Suprapubic skin (tissue), 4 donors: ENCODE measurements at places on chromosomes 7 and 10. TPM values are rescaled to one million over a fixed set of nuclear protein-coding genes. Genes with fewer than 3 reads are reported as not detected.

DNA sequence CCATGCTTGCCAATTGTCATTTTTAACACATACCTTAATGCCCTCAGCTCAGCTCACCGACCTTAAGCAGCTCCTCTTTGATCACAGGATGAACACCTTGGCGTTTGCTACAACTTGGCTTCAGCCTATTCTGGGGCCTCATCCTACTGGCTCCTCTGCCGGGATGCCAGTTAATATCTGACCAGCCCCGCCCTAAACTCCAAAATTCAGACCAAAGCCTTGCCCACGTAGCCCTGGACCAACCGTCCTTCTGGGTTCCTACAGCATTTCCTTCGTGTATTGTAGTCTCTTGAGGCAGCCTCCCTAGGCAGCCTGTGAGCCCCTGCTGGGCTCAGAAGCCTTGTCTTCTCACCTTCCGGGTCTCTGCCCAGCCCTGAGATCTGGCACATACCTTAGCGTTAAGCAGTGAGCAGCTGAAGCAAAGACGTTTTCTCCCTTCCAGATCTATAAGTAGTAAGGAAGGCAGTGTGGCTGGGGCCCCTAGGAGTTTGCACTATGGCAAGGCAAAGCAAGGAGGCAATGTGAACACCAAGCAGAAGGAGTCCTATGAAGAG is 836 bp downstream of the ENO4 start:
- no peak for DNase-seq

Gene KEL
- not detected for total RNA-seq

GRCh38 chr10:4902571-4903011 is 60.6 kb upstream of the AKR1C1 start:
- DNase-seq, result no peak

Gene LIPJ
- total RNA-seq, result 0.30 TPM

DNA sequence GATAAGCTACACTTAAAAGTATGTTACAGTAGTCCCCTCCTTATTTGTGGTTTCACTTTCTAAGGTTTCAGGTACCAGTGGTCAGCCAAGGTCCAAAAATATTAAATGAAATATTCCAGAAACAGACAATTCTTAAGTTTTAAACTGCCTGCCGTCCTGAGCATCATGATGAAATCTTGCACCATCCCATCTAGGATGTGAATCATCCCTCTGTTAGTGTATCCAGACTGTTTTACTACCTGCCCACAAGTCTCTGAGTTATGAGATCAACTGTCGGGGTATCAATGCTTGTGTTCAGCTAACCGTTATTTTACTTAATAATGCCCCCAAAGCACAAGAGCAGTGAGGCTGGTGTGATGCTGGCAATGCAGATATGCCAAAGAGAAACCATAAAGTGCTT is 11.4 kb downstream of the KDM7A start:
- DNase-seq, result no peak

Gene CBX3
- 81.7 TPM for total RNA-seq

Gene ITPRID1
- 27.7 TPM for total RNA-seq

DNA sequence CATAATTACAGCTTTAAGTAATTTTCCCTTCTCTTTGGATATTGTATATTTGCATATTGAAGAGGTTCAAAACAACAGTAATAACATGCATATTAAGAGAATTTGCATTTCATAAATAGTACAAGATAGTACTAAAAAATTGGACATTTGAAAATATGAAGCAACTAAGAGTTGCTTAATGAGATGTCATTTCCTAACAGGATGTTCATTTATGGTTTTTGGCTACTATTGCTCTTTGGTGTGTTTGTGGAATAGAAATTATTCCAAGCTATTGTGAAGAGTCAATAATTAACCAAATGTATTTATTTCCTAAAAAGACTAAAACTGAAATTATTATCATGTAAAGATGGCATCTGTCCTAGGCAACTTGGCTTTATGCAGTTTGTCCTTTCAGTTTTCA is 4.1 kb upstream of the SGCE start:
- no peak for DNase-seq

Gene CHN2
- 3.6 TPM for total RNA-seq

GRCh38 chr10:75266945-75267344 is 31.2 kb upstream of the COMTD1 start:
- DNase-seq, result no peak

Gene TCERG1L
- total RNA-seq, result 1.0 TPM

Gene ZNF239
- 1.2 TPM for total RNA-seq

Gene MOGAT3
- not detected for total RNA-seq

Gene ZNF488
- 3.3 TPM for total RNA-seq

DNA sequence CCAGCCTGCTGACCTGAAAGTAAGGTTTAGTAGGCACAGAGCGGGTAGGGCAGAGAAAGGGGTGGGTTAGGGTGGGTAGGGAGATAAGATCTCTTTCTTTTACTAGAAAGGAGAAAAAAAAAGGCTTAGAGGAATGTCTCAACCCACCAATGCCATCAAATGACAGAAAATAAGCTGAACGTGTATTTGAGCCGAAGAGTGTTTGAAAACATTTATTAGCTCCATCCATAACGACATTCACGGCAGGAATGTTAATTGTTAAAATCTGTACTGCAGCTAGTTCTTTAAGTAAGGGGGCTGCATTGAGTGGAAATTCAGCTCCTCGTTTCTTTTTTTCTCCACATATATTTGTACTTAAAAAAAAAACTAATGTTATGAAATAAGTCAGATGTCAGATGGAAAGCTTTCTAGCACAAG is 63.7 kb upstream of the ARID5B start:
- DNase-seq, result no peak

Gene RPS24
- total RNA-seq, result 3,098 TPM

Gene PNLIPRP3
- total RNA-seq, result 53.9 TPM

Gene PRR15
- total RNA-seq, result 0.47 TPM

DNA sequence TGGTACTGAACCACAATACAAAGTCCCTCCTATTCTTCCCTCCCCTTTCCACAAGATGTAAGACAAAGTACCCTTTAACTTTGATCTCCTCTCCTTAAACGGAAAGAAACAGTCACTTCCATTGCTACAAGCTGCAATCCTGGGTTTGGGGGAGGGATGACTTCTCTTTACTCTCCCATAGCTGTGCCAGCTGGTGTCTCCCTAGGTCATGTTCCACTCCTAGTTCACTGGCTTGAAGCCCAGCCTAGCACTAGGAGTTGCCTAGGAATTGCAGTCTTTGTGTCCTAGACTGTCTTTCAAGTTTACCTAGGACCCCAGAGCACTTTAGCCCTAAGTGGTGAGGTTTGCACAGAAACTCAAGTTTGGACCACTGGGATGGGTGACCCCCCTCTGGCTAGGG is 311.1 kb downstream of the HPSE2 start:
- DNase-seq, result no peak

Gene LRRN3
- 0.30 TPM for total RNA-seq

Gene DGKB
- total RNA-seq, result 0.30 TPM

DNA sequence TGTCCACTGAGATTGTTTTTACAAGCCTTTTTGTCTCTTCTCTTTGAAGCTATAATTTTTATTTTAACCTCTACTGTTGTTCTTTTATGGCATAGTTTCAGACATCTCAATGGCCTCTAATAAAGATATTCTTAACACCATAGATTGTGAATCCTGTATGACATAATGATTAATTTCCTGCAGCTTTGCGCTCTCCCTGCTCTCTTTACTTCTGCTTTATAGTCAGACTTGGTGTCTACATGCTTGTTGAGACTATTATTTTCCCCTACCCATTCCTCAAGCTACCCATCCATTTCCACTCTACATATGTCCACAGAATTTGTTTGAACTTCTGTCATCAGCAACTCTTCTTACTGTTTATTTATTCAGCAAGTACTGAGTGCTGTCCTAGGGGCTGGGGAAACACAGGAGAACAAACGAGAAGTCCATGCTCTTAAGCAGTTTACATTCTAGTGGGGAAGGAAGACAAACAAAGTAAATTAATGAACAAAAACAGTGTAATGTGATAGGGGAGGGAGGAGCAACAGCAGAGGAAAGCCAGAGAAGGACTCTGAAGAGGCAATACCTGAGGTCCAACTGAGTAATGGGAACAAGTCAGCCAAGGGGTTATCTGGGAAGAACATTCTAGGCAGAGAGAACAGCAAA is 110.1 kb downstream of the CDK14 start:
- DNase-seq, result no peak

Gene AKR1E2
- 4.2 TPM for total RNA-seq

GRCh38 chr7:74404741-74405140 is 49.0 kb upstream of the GTF2IRD1 start:
- no peak for DNase-seq

DNA sequence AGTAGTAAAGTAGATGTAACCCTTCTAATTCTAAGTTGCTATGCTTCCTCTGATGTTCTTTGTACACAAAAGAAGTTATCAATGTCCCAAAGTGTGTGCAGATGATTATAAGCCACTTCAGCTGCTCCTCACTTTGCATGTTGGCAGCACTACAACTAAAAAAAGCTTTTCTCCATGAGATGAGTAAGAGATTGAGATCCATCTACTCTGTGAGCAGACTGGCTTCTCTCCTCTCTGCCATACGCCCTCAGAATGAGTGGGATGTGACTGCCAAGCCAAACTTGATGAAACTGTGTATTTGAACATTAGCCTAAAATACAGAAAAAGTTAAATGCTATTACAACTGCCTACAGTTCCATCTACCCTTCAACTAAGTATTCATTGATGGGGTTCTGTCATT is 102.9 kb upstream of the ETV1 start:
- DNase-seq, result no peak

Gene IFIT2
- 0.49 TPM for total RNA-seq

- DNase-seq, result no peak
These were observed 11.4 kb downstream of the SCIN start for GRCh38 chr7:12581897-12582296.

- DNase-seq, result no peak
These were observed 66.5 kb downstream of the AFAP1L2 start for GRCh38 chr10:114337510-114338462.

- no peak for DNase-seq
These were observed 30.7 kb downstream of the HTRA1 start for GRCh38 chr10:122492006-122492405.

DNA sequence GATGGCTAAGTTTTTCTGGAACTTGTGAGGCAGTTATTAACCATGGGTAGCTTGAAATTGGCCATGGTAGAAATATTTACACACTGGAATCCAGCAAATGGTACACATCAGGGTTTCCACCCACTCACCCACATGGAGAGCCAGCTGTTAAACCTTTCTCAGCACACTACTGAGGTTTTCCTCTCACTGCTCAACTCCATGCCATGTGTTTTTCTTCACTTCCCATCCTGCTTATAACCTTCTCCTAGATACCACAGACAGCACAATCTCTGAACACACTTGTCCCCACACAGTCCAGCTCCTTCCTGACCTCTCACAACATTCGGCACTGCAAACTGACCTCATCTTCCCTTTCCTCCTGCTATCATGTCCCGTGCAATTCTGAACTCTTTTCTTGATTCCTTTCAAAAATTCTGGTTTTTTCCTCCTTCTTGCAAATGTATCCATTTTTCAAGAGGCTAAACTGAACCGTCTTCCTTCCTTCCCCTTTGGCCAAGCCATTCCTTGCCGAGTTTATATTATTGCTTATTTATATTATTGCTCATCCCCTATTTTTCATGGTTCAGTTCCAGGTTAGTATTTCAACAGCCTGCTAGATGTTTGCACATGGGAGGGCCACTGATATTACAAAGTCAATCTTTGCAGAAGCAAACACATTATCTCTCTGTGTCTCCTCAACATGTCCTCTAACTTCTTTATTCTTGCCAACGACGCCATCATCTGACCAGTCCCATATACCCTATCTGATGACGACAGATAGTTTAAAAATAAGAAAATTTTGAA is 606.4 kb downstream of the SORCS1 start:
- DNase-seq, result no peak

DNA sequence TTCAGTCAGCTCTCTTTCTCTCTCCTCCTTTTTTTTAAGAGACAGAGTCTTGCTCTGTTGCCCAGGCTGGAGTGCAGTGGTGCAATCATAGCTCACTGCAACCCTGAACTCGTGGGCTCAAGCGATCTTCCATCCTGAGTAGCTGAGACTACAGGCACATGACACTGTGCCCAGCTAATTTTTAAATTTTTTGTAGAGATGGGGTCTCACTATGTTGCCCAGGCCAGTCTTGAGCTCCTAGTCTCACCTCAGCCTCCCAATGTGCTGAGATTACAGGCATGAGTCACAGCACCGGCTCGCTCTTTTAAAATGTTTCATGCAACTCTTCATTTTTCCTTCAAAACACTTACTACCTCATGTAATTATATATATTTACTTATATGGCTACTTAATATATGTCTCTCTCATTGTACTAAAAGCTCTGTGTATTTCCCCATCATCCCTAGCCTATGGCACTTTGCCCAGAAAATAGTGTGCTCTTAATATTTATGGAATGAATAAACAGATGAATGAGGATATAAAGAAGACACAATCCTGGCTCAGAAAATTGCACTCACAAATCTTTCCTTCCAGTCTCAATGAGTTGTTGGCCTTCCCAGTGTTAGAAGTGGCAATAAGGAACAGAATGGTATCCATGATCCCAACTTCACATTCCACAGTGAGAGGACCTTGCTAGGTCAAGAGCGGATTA is 33.9 kb downstream of the EBLN1 start:
- DNase-seq, result no peak

- DNase-seq, result no peak
These were observed 1078.1 kb downstream of the SORCS1 start for GRCh38 chr10:106086391-106086790.

GRCh38 chr10:82942286-82943099 is 1067.5 kb downstream of the NRG3 start:
- no peak for DNase-seq

DNA sequence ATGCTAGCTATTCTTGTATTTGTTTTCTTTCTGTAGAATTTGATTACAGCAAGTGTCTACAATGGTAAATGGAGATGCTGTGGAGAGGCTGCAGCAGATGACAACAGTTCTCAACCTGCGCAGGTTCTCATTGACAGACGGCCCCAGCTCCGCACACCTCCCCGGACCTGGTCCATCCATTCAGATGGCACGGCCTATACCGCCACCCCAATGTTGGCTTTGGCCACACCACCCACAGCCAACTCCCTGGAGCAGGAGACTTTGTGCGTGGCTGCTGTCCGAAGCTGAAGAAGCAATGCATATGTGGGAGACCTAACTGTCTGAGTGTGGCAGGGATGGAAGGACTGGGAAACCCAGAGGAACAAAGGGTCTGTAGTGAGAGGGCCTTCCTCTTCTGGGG is 116.4 kb upstream of the TCERG1L start:
- DNase-seq, result no peak

DNA sequence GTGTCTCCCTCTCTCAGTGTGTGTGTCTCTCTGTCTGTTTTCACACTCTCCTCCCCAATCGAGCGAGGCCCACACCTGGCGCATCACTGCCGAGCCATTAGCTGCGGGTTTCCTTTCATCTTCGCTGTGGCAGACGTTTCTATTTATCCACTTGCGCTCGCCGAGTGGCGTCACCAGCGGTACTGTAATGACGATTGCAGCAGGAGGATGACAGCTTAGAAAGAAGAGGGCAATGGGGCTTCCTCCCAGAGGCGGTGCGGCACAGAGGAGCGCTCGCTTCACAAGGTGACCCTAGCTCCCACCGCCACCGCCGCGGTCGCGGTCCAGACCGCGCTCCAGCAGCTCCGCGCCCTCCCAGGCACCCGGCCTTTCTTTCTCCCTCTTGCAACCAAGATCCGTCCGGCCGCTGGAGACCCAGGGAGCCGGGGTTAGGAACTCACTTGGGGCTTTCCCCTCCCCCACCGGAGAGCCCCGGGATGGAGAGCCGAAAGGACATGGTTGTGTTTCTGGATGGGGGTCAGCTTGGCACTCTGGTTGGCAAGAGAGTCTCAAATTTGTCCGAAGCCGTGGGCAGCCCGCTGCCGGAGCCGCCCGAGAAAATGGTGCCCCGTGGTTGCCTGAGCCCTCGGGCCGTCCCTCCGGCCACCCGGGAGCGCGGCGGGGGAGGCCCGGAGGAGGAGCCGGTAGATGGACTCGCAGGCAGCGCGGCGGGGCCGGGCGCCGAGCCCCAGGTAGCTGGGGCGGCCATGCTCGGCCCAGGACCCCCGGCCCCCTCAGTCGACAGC is at the start of gene EVX1:
EVX1 (plus strand) TSS at position 248 of the 785 bp plus-strand sequence; CDS start at position 477, 229 bp downstream.
- no peak for DNase-seq
